ENCODE measurements at places on chromosomes 3 and 15.
A peak's percentile ranks its signal among the peaks of the same experiment; 100 is the strongest.

GRCh38 chr3:8562081-8562595 is 60.5 kb downstream of the LMCD1 start:
- no peak for DNase-seq

GRCh38 chr3:23824699-23825444 is 19.1 kb downstream of the UBE2E1 start:
- no peak for DNase-seq

DNA sequence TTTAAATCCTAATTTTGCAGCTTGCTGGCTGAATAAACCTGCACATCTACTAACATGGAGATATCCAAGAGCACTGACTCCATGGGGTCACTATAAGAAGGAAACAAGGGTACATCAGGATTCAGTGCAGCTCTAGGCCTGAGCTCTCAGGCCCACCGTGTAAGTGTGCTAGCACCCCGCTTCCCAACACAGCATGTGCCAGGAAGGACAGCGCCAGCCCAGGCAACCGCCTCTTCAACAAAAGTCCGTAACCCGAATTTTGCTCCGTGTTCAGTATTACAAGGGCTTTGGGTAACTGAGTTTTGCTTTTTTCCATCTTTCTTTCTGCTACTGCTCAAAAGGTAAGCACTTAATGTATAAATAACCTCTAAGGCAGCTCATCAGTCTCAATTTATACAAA is 89.8 kb downstream of the LRIG1 start:
- no peak for DNase-seq

GRCh38 chr3:169836078-169836941 is 23.6 kb upstream of the LRRC34 start:
- peak; percentile 35 for DNase-seq

- no peak for DNase-seq
These were observed 20.0 kb upstream of the ELP6 start for GRCh38 chr3:47533481-47533880.

GRCh38 chr15:73784291-73784690 is 31.1 kb upstream of the INSYN1 start:
- no peak for DNase-seq

DNA sequence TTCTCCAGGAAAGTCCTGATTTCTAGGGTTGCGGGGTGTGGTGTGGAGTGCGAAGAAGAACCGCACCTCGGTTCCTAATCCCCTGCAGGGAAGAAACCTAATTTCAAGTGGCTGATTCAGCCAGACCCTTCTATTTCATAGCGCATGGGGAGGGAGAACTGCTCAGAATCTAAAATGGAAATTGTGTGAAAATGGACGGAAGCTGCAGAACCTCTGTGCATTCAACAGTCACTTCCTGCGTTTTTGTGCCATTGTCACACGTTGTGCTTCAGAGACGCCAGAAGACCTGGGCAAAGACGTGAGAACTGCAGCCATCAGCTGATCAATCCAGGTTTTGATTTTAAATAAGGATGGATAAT is 1.2 kb downstream of the SIDT1 start:
- no peak for DNase-seq
